Daoy (cell line): ENCODE measurements at places on chromosomes 4 and X.

DNA sequence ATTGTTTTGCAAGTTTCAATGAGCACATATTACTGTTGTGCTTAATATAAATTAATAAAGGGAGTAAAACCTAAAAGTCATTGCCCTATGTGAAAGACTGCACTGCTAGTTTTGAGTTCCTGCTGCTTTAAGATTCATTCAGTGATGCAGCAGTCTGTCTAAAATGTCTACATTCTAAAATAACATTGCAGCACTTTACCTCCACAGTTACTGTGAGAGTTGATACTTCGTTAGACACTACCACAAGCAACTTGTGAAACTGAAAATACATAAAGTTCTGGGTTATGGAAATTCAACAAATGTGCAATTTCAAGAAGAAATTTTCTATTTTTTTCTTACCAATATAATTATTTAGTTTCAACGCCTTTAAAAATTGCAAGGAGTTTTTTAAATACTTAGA is 1175.2 kb upstream of the DIAPH2 start:
- DNase-seq = no peak

DNA sequence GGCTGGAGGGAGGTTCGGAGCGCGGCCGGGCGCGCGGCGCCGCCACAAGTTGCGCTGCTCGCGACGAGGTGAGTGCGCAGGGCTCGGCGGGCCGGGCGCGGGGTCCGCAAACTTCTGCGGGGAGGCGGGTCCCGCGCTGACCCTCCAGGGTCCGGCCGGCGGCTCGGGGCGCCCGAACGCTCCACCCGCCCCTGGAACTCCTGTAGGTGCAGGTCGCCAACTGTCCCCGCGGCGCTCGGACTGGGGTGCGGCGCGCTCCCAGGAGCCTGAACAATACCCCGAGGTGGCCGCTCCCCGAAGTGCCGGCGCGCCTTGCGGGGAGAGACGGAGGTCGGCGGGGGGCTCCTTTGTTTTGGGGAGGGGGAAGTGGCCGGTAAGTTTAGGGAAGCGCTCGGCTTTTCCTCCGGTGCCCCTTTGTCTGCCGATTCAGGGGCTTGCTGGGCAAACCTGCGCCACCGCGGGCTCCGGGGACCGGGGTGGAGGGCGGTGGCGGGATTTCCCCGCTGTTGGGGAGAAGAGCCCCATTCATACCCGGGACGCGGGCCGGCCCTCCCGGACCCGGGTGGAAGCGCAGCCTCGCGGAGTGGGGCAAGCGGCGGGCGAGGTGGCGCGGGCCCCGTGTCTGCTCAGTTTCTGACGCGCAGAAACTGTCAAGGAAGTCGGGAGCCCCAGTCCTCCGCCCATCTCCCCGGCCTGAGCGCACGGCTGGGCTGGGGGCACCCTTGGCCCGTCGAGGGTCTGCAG is 694 bp downstream of the TBL1X start:
- DNase-seq = peak; percentile 5

- peak; percentile 5 for DNase-seq
These were observed 94.9 kb upstream of the WDR17 start for GRCh38 chr4:175970724-175971123.

- peak; percentile 17 for DNase-seq
These were observed 264.0 kb upstream of the SLIT2 start for GRCh38 chr4:19987746-19988145.

- DNase-seq = no peak
These were observed 31.2 kb upstream of the VCX3B start for GRCh38 chrX:8433109-8434062.

- DNase-seq = peak; percentile 12
These were observed 13.1 kb downstream of the TCEAL7 start for GRCh38 chrX:103343105-103343504.

GRCh38 chr4:6714954-6715353 is 1.0 kb upstream of the BLOC1S4 start:
- DNase-seq = no peak

DNA sequence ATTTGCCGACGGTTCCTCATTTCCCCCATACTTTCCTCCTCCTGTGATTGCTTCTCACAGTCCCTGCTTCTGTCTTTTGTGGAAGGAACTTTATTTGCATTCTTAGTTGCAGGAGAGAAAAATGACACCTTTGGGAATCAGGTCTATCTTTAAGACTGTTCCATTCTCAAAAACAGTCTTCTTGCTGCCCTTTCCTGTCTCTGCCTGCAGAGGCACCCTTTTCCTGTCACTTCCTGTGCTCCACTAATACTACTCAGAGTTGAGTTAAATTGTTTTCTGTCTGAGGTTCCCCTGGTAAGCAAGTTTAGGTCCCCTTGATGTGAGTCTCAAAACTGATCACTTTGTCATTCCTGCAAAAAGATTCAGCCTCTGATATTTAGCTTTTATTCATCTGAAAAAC is 208.8 kb upstream of the CLNK start:
- DNase-seq = no peak

- DNase-seq = peak; percentile 25
These were observed 265.3 kb downstream of the ZNF674 start for GRCh38 chrX:46279925-46280313.

DNA sequence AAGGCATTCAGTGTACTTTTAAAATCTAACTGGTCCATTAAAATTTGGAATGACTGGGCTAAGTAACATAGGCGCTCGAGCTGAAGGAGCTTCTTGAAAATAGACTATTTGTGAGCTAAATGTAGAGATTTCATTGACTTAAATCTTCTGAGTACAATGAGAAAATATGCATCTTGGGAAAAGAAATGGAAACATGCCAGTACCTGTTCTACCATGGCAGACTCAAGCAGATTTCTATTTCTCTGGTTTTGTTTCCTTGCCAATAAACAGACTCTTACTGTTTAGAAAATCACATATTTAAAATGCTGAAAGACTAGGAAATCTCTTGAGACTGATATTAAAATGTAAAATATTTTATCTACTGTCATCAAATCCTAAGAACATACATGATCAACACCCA is 678.1 kb downstream of the FAT4 start:
- DNase-seq = no peak

DNA sequence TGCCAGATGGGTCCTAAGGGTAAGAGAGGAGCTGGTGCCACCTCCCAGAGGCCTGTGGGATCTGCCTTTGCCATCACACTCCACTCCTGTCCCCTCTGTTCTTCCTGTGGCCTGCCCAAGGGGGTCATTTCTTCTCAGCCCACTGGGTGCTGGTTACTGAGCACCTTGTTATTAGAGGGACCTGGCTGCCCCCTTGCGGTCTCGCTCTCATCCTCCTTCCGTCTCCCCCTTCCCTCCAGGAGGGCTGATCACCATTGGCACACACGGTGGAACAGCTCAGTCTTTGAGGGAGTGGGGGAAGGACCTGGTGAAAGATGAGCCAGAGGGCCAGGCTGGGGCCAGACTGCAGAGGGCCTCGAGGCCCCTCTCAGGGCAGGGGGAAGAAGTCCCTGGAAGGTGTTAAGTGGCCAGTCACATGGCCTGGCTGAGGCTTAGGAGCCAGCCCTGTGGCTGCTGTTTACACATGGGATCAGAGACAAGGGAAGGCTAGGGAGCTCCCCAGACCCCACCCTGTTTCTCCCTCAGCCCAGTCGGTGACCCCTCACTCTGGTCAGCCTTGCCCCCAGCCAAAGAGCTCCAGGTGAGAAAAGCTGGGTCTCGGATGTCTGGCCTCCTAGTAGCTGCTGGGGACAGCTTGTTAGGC is 68.1 kb downstream of the MTMR1 start:
- DNase-seq = no peak

DNA sequence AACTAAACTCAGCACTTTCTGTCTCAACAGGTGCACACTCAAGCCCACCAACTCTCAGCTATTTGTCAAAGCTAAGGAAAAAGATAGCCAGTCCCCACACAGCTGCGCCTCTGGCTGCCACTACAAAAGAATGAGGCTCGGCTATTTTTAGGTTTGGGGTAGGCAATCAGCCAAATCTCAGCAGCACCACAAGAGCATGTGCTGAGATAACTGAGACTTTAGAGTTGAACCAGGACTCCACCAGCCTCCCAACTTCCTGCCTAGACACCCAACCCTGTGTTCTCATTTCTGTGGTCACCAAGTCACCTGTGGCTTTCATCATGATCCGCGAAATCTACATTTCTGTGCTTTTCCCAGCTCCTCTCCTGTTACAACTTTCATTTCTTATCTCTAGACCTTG is 28.0 kb downstream of the DMD start:
- DNase-seq = peak; percentile 35

GRCh38 chr4:8278421-8279287 is 9.1 kb downstream of the HTRA3 start:
- DNase-seq = peak; percentile 75

DNA sequence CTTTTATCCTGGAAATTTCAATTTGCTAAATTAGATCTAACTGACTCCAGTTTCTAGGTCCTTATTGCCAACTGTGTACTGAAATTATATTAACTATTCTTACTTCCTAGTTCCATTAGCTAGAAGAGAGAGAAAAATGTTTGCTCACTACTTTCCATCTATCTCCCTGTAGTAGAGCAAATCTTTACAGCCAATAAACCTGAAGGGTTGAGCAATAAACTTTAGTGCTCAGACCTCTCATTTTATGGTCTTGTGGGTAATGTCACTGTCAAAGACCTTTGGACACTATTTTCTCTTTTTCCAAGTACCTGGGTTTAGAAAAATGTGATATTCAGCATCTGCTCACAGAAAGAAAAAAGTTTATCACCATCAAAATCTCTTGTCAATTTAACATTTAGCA is 237.5 kb upstream of the GEMIN8 start:
- DNase-seq = no peak

GRCh38 chr4:152613841-152614721 is 65.7 kb downstream of the TMEM154 start:
- no peak for DNase-seq

DNA sequence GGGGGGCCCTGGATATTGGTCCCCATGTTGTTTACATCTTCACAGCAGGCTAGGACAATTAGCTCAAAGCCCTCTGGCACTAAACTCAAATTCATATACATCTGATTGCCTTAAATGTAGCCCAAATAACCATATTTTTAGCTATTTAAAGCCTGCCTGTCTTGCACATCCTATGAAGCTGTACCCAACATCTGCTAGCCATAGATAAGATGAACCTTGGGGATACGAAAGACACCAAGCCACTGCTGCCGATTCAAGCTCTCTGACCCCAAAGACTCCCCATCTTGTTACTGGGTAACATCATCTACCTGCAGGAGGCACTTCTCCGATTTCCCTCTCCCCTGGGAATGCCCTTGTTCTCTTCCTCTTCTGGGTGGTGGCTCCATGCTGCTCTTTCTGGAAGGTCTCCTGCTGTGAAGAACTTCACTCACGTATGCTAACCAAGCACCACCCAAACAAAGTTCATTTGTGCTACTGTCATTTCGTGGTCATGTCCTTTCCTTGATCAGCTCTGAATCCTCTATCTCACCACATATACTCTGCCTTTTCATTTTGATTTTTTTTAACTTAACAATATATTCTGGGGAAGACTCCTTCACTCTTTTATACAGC is 107.7 kb upstream of the ATXN3L start:
- peak; percentile 12 for DNase-seq

DNA sequence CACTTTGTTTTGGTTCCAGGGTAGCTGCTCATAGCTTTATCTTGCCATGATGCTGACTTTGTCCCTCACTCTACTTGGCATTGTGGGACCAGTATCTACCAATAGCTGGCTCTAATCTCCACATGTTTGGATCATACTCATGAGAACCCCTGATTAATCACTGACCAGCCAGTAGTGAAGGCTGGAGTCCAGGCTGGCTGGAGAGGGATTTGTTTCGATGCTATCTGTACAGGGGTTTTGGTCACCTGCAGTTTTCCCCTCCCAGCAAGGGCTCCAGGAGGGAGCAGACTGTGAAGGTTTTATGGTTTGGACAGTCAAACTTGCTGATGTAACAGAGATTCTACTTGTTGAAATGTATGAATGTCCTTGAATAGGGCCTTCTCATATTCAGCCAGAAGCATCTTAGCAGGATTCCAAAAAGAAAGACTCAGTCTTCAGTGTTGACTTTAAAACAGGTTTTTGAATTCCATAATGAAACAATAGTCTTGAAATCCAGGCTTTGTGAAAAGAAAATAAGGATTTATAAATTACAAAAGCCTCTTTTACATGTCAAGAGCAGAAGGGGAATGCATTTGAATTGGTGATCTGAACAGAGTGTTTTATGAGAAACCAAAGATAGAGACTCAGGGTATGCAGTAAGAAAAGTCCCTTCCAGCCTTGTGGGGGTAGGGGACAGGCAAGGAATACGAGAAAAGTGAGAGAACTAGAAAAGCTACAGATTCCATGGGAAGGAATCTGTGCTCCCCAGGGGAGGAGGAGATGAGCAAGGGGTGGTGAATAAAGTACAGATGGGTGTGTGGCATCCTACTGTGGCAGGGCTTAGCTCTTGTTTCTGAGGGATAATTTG is 103.1 kb upstream of the SHISA3 start:
- no peak for DNase-seq

- DNase-seq = no peak
These were observed 394.6 kb downstream of the SPOCK3 start for GRCh38 chr4:166839615-166840251.

DNA sequence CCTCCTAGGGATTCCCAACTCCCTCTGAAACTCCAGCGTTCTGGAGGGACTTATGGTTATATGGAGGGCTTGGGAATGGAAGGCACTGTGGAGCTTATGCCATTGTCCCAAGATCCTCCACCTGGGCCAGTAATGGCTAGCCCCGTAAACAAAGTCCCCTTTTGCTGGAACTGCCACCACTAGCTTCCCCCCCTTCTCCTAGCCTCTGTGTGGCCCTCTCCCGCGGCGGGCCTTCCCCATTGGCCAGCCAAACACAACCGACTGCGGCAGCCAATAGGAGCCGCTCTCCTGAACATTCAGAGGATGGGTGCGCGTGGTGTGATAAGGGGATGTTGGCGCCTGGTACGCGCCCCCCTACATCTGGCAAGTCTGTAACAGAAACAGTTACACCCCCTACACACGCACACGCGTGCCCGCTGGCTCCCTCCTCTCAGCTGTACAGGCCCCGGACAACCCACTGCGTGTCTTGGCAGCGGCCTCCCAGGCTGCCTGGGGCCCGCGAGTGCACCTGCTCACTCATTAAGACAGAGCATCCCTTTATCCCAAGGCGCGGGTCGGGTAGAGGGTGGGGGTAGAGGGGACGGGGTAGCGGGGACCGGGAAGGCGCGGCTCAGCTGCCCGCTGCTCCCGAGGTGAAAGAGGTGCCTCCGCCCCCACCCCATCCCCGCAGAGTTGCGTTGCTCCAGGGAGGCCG is 863 bp upstream of the RAB33A start:
- peak; percentile 53 for DNase-seq

DNA sequence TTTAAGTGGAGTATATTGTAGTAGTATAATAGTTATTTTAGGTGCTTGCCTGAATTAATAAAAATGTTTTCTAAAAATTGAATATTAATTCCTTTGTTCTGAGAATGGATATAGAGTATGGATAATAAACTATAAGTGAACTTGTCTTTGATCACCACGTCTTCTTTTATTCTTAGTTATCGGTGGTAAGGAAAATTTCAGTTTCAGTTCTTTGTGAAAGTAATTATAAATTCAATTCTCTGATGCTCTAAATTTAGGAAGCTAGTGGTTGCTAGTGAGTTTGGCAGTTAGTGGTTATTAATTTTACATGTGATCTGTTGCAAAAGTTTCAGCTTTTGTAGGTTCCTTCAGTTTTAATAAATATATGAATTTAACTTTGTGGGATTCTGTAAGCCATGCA is 30.8 kb downstream of the MRPL1 start:
- DNase-seq = no peak

- DNase-seq = no peak
These were observed 2371.5 kb upstream of the TENM3 start for GRCh38 chr4:179871726-179872125.
